ENCODE measurements at places on chromosomes 2 and 18.

DNA sequence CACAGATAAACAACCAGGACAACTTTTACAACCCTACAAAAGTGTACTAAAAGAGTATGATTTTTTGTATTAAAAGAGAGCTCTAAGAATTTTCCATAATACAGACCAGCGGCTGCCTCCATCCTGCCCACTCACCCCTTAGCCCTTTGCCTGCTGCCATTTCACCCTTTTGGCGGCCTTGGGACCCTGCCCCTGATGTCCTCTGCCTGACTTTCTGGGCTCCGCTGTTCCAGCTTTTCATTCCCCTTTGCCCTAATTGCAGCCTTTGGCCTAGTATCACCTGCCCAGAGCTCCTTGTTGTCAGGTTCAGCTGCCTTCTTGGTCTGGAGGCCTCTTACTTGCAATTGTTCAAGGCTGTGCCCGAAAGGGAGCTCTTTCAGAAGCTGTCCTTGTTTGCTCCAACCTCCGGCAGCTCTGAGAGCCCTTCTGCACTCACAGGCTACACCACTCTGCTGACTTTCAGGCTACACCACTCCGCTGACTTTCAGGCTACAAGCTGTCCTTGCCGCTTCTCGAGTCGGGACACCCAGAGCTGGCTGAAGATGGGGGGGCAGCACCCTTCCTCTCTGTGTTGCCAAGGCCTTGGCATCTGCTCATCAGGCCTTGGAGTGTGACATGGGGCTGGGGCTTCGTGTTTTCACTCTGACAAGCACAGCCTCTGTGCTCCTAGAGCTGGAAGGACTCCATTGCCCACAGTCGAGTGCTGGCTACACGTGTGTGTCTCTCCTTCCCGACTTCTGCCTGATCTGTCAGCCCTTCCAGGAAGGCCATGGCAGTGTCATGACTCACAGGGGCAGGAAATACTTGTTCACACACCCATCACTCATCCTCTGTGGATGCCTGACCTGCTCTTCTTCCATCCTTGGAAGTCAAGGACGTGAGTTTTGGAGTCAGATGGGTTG, 43.1 kb upstream of the HDAC4 start:
- no peak for DNase-seq

DNA sequence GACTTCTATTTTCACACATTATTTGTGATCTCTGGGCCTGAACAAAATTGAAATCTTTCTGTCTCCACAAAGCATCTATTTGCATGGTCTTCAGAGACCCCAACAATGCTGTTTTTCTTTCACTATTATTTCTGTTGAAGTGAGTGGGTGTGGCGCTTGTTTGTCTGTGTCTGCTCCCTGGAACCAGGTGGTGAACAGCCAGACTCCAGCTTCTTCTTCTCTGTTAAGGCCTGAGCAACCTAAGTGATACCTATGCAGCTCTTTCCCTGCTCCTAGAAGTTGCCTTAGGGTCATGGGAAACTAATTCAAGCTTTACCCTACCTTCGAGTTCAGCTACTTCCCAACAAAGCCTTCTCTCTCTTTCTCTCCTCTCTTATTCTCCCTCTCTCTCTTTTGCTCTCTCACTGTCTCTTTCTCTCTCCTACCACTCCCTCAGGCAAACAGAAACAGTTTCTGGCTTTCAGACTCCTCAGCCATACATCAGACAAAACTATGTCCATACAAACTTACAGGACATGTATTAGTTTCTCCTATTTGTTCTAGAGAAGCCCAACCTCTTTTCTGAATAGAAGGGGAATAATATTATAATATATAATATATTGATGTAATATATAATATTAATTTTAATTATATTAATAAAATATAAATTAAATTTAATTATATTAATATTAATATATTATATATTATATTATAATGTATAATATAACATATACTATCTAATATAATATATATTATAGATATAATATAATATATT, 552.5 kb downstream of the DSC3 start:
- no peak for DNase-seq

- DNase-seq: peak; percentile 97
Measured at GRCh38 chr18:25289001-25289631, 62.9 kb downstream of the ZNF521 start.

DNA sequence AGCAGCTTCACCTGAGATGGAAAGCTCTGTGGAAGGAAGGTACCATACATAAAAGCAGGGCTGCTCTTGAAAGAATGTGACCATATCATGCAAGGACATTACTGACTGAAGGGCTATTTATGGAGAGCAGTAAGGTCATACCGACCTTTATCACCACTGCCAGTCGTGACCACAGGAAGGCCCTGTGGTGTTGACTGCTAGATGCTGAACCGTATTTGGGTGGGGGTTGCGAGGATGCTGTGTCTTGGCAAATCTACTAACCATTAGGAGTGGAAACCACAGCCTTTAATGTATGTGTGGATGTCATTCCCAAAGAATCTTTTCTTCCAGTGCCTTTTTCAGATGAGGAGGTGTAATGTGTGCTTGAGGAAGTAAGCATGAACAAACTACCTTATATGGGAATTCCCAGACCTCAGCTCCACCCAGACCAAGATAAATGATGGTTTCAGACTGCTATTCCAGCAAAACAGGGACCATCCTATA, 60.8 kb downstream of the LIMS1 start:
- peak; percentile 99 for DNase-seq

DNA sequence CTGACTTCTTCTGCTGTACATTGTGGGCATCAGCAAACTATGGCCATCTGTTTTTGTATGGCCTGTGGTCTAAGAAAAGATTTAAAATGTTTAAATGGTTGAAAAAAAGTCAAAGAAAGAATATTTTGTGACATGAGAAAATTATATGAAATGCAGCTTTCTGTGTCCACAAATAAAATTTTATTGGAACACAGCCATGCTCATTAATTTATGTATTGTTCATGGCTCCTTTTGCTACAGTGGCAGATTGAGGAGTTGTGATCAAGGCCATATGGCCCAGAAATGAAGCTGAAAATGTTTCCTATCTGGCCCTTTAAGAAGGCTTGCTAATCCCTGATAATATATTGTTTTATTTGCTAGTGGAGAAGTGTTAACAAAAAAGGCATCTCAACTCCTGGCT, 162.0 kb downstream of the SLC4A3 start:
- no peak for DNase-seq

GRCh38 chr2:222301053-222301795, 2.4 kb upstream of the PAX3 start:
- no peak for DNase-seq

DNA sequence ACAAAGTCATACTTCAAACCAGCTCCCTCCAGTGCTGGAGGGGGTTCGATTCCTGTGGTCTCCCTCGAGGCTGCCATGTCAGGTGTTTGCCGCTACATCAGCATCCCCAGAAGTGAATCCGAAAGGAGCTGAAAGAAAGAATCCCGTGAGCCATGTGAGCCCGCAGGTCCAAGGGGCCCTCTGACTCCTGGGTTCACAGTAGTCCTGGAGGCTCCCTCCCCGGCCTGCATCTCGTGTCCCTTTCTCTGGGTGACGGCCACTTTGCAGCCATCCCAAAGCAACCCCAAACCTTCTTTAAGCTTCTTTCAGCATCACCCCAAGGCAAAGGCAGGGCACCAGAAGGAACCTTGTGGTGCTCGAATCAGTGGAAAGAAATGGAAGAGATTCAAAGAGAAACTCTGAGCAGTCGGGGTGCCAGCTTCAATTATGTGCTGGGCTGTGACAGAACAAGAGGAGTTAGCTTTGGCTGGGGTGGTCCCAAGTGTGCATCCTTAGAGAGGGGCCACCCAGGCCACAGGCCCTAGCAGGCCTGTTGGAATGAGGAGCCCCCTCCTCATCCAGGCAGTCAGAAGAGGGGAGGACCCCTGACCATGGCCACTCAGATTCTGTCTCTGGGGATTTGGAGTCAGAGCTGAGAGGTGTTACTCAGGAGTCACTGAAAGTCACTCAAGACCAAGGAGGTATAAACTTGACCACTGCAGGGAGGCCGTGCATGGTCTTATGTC, 59.7 kb downstream of the CIB4 start:
- no peak for DNase-seq

- DNase-seq: no peak
Measured at GRCh38 chr2:144490017-144490416, 29.9 kb downstream of the ZEB2 start.

GRCh38 chr2:171482877-171483276, 39.4 kb upstream of the CYBRD1 start:
- DNase-seq: peak; percentile 41

DNA sequence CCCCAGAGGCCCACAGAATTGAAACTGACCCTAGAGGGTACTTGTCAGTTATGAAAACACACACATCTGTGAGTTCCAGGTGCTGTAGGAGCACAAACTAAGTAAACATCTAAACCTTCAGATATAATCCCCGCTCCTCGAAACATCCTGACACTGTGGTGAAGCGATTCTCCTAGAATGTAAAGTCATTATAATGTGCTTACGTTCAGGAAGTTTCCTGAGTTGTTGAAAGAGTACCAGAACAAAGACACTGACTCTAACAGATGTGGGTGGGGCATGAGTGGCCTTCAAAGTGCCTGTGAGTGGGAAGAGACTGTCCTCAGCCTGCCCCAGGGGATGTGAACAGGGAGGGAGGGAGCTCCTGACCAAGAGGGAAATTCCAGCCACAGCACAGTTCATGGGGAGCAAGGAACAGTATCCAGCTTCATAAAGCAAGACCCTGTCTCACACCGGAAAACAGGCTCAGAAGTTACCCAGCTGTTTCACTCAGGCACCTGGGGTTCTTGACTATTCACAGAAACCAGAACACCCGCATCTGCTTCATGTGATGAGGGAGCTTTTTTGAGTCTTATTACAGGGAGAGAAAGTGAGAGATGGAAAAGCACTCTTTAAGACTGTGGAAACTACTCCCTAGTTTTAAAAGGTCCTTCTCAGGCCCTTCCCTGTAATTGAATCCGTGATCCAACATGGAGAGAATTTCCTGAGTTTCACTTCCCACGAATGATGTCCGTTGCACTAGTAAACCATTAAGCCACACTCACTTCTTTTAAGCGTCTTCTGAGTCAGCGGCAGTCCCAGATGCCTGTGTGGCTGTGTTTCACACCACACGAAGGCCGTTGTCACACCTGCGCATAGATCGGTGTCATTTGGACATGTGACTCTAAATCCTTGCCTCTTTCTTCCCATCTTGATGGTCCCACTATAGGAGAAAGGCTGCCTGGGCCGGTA, 88.6 kb upstream of the EML6 start:
- no peak for DNase-seq

DNA sequence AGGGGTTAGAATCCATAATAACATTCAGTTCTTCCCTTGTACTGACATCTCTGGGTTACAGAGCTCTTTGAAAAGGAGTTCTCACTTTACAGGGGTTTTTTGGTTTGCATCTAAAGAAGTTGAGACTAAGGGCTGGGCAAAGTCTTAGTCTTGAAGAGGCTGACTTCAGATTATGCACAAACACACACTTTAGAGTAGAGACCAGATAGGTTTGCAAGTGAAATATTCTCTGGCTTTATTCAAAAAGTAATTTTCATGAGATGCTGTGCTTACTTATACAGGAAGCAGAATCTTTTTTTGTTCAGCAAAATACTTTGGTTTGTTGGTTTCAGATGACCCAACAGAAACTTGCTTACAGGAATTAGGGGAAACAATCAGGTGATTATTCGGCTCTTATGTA, 410.9 kb upstream of the LRRTM1 start:
- DNase-seq: no peak

DNA sequence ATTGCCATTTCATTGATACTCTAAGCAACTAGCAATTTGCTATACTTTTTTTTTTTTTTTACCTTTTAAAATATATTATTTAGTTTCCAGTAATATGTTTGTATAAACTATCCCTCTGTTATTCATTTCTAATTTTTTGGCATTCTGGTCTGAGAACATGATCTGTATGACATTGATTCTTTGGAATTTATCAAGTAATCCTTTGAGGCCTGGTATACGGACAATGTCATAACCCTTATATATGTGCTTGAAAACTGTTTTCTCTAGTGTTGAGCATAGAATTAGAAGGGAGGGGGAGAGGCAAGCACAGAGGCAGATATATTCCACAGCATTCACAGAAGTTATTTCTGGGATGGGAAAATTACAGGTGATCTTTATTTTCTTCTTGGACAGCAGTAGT, 48.2 kb upstream of the POLE4 start:
- DNase-seq: no peak

DNA sequence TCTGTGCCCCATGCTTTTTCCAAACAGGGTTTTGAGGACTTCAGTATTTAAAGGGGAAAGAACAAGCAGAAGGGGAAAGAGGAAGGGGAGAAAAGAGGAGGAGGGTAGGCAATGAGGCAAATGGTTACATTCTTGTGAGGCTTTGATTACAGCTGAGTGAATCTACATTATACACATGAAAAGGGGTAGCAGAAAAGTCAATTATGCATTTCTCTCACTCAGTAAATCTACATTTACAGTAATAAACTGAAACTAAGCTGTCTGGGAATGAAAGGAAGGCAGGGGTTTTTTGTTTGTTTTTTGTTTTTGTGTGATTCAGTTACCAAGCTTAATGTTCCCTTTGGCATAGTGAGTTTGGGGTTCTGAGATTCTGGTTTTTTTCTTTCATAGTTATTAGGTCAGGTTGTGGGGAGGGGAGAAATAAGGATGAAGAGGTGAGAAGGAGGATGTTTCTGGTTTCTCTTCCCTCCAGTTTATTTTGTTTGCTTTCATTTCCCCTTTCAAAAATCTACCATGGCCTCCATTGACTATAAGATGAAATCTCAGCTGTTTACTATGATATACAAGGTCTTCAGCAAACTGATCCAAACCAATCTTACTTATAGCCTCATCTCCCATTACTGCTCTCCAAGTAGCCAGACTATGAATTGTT, 18.7 kb downstream of the C18orf63 start:
- DNase-seq: no peak

DNA sequence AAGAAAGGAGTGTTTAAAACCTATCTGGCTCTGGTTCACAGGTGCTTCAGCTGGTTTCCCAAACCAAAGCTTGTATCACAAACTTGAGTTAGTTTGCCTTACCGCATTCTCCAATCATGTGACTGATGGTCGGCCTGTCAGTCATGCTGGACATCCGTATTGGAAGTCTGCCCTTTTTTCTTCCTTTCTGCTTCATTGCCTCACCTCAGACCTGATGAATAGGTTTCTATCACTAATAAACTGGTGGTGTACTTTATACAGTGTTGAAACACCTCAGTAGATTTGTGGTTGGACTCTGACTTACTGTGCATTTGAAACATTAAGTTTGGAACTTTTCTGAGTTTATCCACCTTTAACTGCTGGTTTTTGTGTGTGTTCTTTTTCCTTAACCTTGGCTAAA, 84.1 kb downstream of the R3HDM1 start:
- DNase-seq: no peak

GRCh38 chr2:190063624-190064023, 1.1 kb upstream of the MSTN start:
- DNase-seq: no peak

DNA sequence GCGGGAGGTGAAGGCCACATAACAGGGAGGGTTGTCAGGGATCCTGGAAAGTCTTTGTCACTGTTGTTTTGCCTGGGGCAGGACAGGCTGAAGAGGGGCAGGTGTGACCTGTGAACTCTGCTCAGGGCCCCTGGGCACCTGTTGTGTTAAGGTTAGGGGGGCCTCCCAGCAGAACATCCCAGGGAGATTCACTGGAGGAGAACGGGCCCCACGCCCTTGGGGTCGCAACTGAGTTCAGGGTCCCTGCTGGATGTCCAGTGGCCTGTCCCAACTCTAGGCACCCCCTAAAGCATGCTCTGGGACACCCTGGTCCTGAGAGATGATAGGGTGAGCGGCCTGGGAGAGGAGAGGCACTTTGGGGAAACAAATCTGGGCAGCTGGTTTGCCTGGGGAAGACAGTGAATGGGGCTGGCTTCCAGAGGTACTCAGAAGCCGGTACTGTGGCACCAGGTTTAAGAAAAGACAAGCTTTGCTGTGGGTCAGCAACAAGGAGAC, 22.9 kb downstream of the GPR35 start:
- DNase-seq: no peak

GRCh38 chr2:149070681-149071320, 32.3 kb downstream of the LYPD6B start:
- DNase-seq: no peak

All from fibroblast of skin of left quadriceps (primary cell).